Type B pancreatic cell (in vitro differentiated cells): ENCODE measurements at places on chromosomes 11 and 22. TPM values are rescaled to one million over a fixed set of nuclear protein-coding genes. Genes with fewer than 3 reads are reported as not detected.

NARS2 gene
- total RNA-seq: 20.7 and 27.5 TPM in 2 replicates

GRCh38 chr22:47369431-47370015, 607.1 kb downstream of the TBC1D22A start:
- DNase-seq: peak; percentile 42

MRGPRE gene
- not detected in 2 replicates for total RNA-seq

IGLL1 gene
- total RNA-seq: not detected in 2 replicates

TECTA gene
- total RNA-seq: 0.86 and 2.3 TPM in 2 replicates

DNA sequence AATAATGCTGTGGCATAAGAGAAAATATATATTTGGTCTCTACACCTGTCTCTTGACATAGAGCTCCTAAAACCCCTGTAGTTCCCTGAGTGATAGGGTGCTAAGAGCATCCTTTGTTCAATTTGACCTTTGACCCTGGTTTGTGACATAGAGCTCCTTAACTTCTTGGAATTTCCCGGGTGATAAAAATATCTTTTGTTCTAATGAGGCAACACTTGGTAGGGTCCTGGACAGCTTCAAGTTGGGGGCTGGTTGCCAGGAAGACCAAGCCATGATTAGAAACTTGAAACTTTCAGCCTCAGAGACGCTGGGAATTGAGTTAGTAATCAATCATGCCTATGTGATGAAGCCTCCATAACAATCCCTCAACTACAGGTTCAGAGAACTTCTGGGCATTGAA, 105.4 kb downstream of the CASP12 start:
- no peak for DNase-seq

GRCh38 chr11:2538951-2539350, 94.1 kb downstream of the KCNQ1 start:
- DNase-seq: no peak

- DNase-seq: no peak
These were observed at the start of gene HTR3A for GRCh38 chr11:113974741-113975470. HTR3A (plus strand) TSS chr11:113975108; CDS start chr11:113975326, 218 bp downstream.

GRCh38 chr22:30077279-30077880, 2.9 kb upstream of the HORMAD2 start:
- no peak for DNase-seq

ATL3 gene
- total RNA-seq: 21.6 and 24.6 TPM in 2 replicates

GPR83 gene
- total RNA-seq: 0.36 and 0.43 TPM in 2 replicates

MUC2 gene
- total RNA-seq: 1.5 and 2.7 TPM in 2 replicates

MUC15 gene
- total RNA-seq: 6.9 and 19.7 TPM in 2 replicates

CELSR1 gene
- total RNA-seq: 27.8 and 67.1 TPM in 2 replicates

P2RX6 gene
- total RNA-seq: 0.71 and 2.8 TPM in 2 replicates

GRCh38 chr11:534396-535209, 773 bp downstream of the HRAS start:
- peak; percentile 76 for DNase-seq

- DNase-seq: no peak
These were observed 29.8 kb upstream of the TECTA start for GRCh38 chr11:121070951-121071845.

DGAT2 gene
- total RNA-seq: 5.9 and 11.2 TPM in 2 replicates

- DNase-seq: no peak
These were observed 300.6 kb downstream of the DDX10 start for GRCh38 chr11:108965306-108966001.

GRCh38 chr11:65071907-65072630, 11.8 kb downstream of the CDCA5 start:
- no peak for DNase-seq

DNA sequence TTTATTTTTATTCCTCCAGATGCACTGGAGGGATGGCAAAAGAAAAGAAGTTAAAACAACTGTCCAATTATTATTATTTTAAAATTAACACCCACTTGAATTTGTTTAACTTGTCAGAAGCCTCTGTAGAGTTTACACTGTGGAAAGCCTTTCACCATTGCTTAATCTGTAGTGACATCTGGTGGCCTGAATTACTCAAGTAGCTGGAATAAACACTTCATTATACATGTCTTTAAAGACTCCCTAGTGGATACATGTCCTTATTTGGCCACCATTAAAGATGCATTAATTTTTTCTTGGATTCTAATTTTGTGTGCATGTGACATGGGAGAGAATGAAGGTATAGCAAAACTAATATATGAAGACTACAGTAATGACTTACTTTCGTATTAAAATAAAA, 1496.5 kb downstream of the FAM181B start:
- no peak for DNase-seq

- no peak for DNase-seq
These were observed 825.7 kb downstream of the FAM181B start for GRCh38 chr11:81907996-81908395.

GRCh38 chr11:69636512-69637197, 4.3 kb upstream of the CCND1 start:
- peak; percentile 90 for DNase-seq
